ENCODE measurements at places on chromosomes 3 and 15.

DNA sequence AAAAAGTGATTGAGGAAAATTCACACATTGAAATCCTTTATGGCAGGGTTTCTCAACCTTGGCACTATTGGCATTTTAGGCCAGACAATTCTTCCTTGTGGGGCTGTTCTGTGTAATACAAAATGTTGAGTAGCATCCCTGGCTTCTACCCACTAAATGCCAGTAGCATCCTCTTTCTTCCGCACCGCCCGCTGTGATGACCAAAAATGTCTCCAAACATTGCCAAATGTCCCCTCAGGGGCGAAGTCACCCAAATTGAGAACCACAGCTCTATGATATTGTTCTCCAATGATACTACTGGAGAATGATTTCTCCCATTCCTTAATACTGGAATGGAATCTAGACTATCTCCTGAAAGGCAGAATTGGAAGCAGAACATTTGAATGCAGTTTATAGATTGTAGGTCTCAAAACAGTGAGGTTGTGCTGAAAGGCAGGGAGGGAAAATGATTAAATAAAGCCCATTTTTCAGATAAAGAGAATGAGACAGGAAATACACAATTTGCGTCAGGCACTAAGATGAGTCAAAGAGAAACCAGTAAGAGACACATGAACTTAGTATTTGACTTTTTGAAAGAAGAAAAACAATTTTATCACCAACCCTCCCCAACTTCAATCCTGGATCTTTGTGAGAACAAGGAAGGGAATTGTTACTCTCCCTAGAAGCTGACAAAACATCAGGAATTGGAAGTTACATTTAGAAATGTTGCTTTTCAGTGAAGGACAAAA, 101.6 kb upstream of the TNIK start:
- H3K4me1 ChIP-seq = no peaks in the 10 kb centered on the region
- no peaks in the 10 kb centered on the region for H3K27me3 ChIP-seq
- no peak for DNase-seq
- H3K4me3 ChIP-seq = no peak overlapping the region
- no peaks in the 10 kb centered on the region for H3K36me3 ChIP-seq

DNA sequence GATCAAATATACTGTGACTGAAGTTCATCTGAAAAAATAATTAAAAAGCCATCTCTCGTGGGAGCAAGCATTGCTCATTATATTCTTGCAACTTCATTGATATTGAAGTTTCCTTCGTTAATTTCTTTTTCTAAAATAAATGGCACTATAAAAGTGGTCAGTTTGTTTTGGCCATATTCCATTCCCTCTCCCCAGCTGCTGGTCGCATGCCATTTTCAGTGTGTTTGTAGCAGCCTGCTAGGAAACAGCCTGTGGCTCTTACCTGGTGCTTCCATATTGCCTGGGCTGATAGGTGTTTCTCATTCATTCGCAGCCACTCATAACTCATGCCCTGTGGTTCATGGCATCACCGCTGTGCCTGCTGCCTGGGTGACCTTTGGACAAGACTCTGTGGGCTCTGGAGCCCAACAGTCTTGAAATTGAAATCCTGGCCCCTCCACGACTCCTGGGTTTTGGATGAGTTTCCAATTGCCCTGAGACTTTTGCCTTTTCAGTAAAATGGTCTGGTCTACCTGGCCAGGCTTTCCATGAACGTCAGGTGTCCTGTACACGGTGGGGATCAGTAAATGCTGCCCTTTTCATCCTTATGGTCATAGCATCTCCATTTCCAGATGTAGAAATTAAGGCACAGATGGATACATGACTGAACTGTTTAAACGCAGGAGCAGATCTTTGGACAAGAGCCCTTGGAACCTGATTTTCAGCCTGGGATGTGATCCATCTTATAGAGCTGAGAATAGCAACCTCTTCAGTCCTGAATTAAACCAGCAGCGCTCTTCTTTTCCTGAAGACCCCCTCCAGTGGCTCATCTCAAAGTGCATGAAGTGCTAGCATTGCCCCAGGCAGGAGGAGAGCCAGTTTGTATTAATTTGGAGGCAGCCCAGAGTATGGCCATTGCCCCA, 69.4 kb downstream of the SLCO3A1 start:
- H3K36me3 ChIP-seq = no peaks in the 10 kb centered on the region
- H3K4me3 ChIP-seq = no peak overlapping the region

DNA sequence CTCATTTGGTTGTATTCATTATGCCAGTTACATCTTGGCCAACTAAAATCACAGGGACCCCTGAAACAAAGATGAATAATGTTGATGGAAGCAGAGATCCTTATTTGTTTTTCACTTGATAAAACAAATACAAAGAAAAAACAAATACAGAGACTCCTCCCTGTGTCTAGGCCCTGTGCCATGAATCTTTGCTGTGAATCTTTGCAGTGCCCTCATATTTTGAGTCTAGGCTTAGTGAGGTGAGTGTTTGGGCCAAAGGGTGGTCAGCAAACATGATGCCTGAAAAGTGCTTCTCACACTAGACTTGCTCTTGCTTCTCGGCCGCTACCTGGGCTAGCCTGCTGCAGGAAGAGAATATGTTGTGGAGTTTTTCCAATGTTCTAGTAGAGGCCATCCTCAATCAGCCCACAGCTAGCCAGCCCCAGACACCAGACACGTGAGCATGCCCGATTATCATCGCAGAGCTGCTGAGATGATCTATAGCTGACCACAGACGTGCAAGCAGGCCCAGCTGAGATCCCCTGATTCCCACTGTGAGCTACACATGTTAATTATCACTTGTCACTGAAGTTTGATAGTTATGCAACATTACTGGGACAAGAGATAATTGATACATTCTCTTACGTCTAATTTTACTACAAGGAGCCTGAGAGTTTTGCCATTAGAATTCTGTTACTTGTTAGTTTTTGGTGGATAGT, 191.4 kb downstream of the THRB start:
- no peaks in the 10 kb centered on the region for H3K4me1 ChIP-seq
- no peaks in the 10 kb centered on the region for H3K36me3 ChIP-seq
- no peaks in the 10 kb centered on the region for H3K27me3 ChIP-seq
- no peak for DNase-seq

DNA sequence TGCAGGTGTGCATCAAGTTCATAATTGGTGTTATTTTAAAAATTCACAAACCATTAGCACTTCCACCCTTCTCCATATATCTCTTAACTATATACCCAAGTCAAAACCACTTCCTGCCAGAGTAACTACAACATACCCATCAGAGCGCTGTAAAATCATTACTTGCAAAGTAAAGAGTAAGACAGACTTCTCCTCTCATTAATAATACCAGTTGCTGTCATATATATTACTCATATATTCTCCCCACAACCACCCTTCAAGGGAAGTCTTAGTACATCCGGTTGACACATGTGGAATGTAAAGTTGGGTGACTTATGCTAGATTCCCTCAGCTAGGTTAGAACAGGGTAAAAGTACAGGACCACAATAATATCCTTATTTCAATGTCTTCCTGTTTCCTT, 5.6 kb downstream of the TERC start:
- no peaks in the 10 kb centered on the region for H3K27me3 ChIP-seq
- H3K27ac ChIP-seq = no peak overlapping the region
- no peaks in the 10 kb centered on the region for H3K36me3 ChIP-seq
- no peaks in the 10 kb centered on the region for H3K4me1 ChIP-seq
- DNase-seq = no peak

- no peak for DNase-seq
- no peaks in the 10 kb centered on the region for H3K36me3 ChIP-seq
- H3K4me3 ChIP-seq = no peak overlapping the region
- H3K27me3 ChIP-seq = no peaks in the 10 kb centered on the region
Observed at GRCh38 chr15:96102631-96103030, 227.9 kb upstream of the NR2F2 start.

DNA sequence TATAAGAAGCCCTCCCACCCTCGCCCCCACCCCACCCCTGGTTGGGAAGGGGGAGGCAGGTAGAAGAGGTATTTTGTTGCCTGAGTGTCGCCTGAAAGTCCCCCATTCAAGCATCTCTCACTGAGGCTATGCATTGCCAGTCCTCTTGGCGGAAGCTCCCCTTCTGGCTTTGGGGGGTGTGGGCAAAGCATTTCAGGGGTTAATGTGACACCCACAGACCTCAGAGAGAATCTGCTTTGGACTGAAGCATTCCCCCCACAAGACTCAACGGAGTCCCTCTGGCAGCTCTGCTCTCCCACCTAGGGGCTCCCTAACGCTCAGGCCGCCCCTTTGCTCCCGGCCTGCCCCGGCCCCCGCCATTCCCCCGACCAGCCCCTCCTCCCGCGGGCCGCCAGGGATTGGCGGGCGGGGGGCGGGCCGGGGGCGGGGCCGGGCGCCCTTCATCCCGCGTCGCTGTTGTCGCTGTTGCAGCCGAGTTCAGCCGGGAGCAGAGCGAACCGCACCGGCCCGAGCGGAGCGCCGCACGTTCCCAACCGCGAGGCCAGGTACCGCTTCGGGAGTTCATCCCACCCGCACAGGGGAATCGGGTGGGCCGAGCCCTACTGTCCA, at the start of gene SLC38A3:
SLC38A3 (plus strand) TSS at position 468 of the 609 bp plus-strand sequence. CDS start 8,929 bp downstream, outside the sequence.
- no peaks in the 10 kb centered on the region for H3K27me3 ChIP-seq
- no peak within 1 kb of the TSS for H3K27ac ChIP-seq
- DNase-seq = no peak
- H3K4me3 ChIP-seq = peak within 1 kb of the TSS; percentile 36
- H3K4me1 ChIP-seq = peaks cover 7% of the 10 kb centered on the region

GRCh38 chr15:80733460-80733859, 38.4 kb downstream of the ABHD17C start:
- no peak overlapping the region for H3K27ac ChIP-seq
- no peaks in the 10 kb centered on the region for H3K27me3 ChIP-seq
- H3K4me1 ChIP-seq = peaks cover 5% of the 10 kb centered on the region
- no peak overlapping the region for H3K4me3 ChIP-seq
- H3K36me3 ChIP-seq = no peaks in the 10 kb centered on the region

DNA sequence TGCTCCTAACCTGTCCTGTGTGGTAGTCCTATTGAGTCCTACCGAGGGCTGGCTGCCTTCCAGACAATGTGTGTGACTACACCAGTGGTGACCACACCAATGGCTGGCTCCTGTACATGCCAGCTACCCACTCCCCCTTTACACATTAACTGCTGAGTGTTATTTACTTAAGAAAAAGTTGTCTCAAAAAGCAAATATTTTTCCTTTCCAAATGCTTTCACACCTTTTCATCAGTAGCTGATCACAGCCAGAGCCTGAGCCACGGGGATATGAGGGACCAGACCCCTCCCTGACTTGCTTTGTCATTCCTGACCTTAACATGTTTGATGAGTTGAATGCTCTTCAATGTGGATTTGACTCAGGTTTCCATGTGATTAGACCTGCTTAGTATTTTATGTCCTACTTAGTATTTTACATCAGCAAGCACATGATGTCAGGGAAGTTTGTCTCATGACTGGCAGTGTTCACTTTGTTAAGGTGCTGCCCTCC, 29.6 kb upstream of the GREM1 start:
- no peak overlapping the region for H3K27ac ChIP-seq
- no peak for DNase-seq
- no peaks in the 10 kb centered on the region for H3K27me3 ChIP-seq
- H3K4me3 ChIP-seq = no peak overlapping the region
- no peaks in the 10 kb centered on the region for H3K36me3 ChIP-seq

- H3K36me3 ChIP-seq = no peaks in the 10 kb centered on the region
- H3K4me3 ChIP-seq = no peak overlapping the region
- no peak overlapping the region for H3K27ac ChIP-seq
- no peaks in the 10 kb centered on the region for H3K27me3 ChIP-seq
- DNase-seq = no peak
Observed at GRCh38 chr3:141938011-141938500, 61.6 kb downstream of the ATP1B3 start.

DNA sequence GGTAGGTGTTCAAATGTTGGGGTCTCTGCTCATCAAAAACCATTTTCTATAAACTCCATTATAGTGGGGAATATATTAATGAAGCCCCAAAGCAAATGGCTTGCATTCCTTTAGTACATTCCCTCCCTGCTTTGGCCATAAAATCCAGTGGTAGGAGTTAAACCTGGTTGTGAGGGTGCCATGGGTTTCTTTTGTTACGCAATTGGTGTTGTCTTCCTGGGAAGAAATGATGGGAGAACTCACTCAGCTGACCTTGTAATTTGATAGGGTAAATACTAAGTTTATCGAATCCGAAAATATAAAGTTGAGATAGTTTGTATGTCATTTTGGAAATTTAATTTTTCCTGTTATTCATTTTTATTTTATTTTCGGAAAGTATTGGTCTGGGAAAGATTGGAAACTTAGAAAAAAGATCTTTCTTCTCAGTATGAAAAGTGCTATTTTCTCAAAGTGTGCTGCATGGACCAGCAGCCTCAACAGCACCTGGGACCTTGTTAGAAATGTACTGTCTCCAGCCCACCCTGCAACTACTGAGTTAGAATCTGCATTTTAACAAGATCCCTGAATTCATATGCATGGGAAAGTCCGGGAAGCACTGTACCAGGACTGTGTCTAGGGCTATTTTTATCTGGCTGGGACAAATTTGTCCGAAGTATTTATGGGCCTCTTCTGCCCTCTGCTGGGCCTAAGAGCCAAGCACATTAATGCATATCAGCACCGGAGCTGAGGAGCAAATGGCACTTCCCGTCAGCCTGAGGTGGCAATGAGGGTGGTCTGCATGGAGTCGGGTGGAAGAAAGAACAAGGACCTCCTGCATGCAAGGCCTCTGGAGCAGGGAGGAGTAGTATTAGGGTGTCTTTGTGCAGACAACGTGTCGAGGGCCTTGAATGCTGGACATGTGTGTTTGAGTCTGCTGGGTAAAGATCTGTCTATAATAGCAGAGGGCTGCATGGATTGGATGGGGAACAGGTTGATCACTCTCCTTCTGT, 54.7 kb downstream of the FAM81A start:
- H3K27me3 ChIP-seq = no peaks in the 10 kb centered on the region
- DNase-seq = peak; percentile 72
- H3K4me1 ChIP-seq = no peaks in the 10 kb centered on the region
- no peak overlapping the region for H3K4me3 ChIP-seq
- H3K36me3 ChIP-seq = no peaks in the 10 kb centered on the region

- H3K27ac ChIP-seq = no peak overlapping the region
- H3K36me3 ChIP-seq = no peaks in the 10 kb centered on the region
- no peak for DNase-seq
- no peaks in the 10 kb centered on the region for H3K27me3 ChIP-seq
Observed at GRCh38 chr3:103308921-103309320, 874.1 kb downstream of the ZPLD1 start.

DNA sequence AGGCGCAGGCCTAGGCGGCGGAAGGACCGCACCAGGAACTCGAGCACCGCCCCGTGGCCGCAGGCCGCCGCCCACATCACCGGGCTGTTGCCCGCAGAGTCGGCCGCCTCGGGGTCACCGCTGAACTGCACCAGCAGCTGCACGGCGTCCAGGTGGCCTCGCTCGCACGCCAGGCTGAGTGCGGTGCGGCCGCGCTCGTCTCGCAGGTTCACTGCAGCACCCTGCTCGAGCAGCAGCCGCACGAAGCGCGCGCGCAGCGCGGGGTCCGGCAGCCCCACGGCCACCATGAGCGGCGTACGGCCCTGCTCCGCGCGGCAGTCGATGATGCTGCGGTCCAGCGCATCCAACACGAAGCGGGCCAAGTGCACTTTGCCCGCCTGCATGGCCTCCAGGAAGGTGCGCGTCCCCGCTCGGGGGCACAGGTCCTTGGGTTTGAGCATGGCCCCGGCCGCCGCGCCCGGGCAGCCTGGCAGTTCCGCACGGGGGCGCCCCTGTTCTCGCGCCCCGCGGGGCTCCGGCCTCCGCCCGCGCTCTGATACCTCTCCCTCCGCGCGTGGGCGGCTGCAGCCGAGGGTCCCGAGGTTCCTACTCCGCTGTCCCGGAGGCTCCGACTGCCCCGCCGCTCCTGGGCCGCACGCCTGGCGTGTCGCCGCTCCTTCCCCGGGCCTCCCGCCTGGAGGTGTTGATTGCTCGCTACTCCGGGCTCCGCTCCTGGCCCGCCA, 556 bp downstream of the ANKRD63 start:
- no peak overlapping the region for H3K27ac ChIP-seq
- peaks cover 9% of the 10 kb centered on the region for H3K27me3 ChIP-seq
- H3K4me3 ChIP-seq = peak overlapping the region; percentile 27

- H3K27me3 ChIP-seq = no peaks in the 10 kb centered on the region
- no peak for DNase-seq
- H3K4me1 ChIP-seq = no peaks in the 10 kb centered on the region
- H3K4me3 ChIP-seq = no peak overlapping the region
- H3K27ac ChIP-seq = no peak overlapping the region
Observed at GRCh38 chr3:76668653-76669052, 371.2 kb upstream of the ROBO2 start.
